ENCODE measurements at places on chromosomes 16 and 17. TPM values are rescaled to one million over a fixed set of nuclear protein-coding genes. Genes with fewer than 3 reads are reported as not detected.

GRCh38 chr17:39062846-39063680 is 88.4 kb downstream of the PLXDC1 start:
- no peak for DNase-seq

DNA sequence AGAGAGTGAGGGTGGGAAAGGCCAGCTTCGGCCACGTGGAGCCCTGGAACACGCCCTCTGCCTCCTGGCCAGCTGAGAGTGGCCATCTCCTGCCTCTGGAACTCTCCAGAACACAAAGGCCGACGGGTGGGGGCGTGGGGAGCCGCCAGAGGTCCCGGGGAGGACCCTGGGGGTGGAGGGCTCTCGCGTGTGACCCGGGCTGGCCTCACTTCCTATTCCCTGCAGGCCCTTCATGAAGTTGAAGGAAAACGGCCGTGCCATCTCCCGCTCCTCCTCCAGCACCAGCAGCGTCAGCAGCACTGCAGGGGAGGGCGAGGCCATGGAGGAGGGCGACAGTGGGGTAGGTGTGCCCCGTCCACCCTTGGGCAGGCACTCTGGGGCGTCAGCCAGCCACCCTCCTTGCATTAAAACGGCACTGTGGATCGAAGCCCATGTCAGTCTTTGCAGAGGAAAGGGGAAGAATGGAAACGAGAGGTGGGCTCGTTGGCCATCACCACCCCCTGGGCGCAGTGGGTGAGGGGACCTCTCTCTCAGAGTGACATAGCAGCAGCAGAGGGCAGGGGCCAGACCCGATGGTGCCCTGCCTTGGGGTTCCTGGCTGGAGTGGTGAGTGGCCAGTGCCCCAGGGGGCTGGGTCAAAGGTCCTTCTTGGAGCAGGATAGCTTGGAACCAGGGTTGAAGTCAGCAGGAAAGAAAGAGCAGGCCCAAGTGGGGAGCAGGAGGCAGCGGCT is 37.1 kb downstream of the OR1D5 start:
- no peak for DNase-seq

GRCh38 chr16:27401768-27402568 is at the start of gene IL21R:
TSS of gene IL21R (plus strand) at chr16:27402174. CDS start at chr16:27430072, 27,898 bp downstream.
- DNase-seq: no peak

GRCh38 chr17:81342269-81343070 is 47.4 kb upstream of the SLC38A10 start:
- peak; percentile 69 for DNase-seq

Gene CRYBA1
- total RNA-seq: not detected

Gene HS3ST4
- 3.3 TPM for total RNA-seq

Gene PGP
- total RNA-seq: 32.6 TPM

Gene CSH2
- total RNA-seq: 0.43 TPM

Gene IKZF3
- 0.56 TPM for total RNA-seq

Gene SLFN5
- 2.6 TPM for total RNA-seq
